ENCODE measurements at places on chromosomes 11 and 22.

- DNase-seq = no peak
Measured at GRCh38 chr22:19590696-19591095, 66.5 kb upstream of the CLDN5 start.

GRCh38 chr11:45145379-45146071 is 914 bp upstream of the PRDM11 start:
- DNase-seq = no peak

- DNase-seq = no peak
Measured at GRCh38 chr11:45930031-45930794, 7.8 kb downstream of the LARGE2 start.

- no peak for DNase-seq
Measured at GRCh38 chr11:134585666-134586610, 173.9 kb upstream of the B3GAT1 start.

DNA sequence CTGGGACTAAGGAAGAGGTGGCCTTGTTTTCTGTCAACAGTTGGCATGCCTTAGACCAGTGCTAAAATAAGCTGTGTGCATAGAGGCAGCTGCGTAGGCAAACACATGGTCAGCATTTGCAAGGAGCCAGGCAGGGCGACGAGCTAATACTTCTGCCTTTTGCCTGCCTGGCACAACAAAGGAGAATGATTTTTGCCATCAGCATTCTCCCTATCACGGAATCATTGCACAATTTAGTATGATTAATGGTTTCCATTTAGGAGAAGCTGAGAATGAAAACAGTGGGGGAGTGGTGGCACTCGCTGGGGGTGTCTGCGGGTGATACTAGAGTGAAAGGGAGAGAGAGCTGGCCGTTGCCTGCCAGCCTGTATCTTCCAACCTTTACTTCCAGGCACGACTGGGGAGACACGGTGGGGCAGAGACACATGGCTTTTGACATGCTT is 336.0 kb downstream of the CADM1 start:
- DNase-seq = no peak

DNA sequence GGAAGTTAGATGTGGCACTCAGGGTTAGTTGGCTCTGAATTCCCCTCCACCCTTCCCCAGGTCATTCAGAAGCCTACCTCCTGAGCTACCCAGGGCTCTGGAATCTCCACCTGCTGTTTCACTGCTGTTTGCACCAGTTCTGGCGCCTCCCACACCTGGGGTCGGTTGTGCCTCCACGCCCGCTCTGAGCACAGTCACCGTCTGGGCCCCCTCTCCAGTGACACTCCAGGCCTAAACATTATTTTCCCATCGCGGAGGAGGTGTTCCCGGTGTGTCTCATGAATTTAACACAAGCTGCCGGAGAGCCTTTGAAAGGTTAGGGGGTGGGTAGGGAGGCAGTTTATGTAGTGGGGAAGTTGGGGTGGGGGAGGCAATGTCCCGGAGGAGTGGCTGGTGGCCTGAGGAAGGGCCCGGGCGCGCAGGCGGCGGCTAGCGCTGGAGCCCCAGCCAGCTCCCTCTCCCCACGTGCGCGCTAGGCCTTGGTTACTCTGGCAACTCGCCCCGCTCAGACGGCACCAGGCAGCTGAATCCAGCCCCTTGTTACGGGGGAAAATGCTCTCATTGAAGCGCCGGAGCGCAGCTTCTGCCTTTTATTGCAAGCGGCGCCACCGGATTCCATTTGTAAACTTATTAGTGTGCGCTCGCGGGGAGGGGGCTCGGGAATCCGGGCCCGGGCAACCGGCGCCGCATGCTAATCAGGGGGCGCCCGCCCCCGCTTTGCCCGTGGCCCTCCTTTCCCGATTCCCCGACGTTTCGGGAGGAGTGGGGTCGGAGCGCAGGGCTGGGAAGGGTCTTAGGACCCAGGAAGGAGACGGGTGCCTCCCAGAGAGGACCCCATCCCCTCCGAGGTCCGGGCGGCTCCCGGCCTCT is 52.4 kb downstream of the GRIK4 start:
- no peak for DNase-seq

DNA sequence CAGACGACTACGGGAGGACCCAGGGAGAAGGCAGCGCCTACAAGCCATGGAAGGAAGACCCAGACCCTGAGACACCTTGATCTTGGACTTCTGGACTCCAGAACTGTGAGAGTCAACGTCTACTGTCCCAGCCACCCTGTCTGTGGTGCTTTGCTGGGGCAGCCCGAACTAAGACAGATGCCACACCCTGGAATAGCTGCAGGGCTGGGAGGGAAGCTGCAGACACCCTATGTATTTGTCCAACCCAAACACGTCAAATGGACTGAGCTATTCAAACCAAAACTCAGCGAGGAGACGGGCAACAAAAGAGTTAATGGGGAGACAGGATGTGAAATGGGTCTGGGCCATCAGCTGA is 169.3 kb downstream of the CTTN start:
- DNase-seq = no peak

- DNase-seq = no peak
Measured at GRCh38 chr22:27170491-27170890, 513.1 kb downstream of the MIAT start.

DNA sequence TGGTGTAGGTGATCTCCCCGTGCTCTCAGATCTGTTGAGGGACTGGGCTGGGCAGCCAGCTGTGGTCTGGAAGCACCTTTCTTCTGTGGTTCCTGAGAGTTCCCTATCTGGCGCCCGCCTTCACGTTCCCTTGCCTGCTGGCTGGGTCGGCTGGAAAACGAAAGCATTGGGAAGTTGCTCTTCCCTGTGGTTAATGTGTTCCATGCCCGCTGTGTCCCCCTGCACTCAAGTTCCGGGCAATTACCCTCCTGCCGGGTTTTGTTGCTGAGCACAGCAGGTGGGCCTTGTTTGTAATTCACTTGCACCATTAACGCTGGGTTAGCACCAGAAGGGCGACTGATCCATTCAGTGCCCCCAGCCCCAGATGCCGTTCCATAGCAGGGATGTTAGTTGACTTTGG is 134.1 kb downstream of the GRIK4 start:
- DNase-seq = no peak

GRCh38 chr11:58465690-58466089 is 23.7 kb upstream of the OR5B12 start:
- DNase-seq = no peak

GRCh38 chr11:16791191-16791961 is 52.9 kb downstream of the C11orf58 start:
- no peak for DNase-seq

DNA sequence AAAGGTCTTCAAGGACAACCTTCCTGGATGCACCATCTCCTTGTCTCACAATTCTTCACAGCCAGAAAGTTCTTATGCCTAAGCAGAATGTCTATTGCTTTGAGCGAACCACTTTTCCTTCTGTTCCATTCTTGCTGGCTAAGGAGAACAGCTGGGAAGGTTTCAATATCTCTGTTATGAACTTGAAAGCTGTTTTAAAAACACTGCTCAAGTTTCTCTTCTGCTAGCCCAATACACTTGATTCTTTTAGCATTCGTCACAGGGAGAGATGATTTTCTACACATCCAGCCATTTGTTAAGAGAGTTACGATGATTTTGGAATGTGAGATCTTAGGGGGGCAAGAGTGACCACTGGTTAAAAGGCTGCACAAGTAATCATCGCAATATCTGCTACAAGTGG is 249.3 kb downstream of the KIRREL3 start:
- DNase-seq = no peak

DNA sequence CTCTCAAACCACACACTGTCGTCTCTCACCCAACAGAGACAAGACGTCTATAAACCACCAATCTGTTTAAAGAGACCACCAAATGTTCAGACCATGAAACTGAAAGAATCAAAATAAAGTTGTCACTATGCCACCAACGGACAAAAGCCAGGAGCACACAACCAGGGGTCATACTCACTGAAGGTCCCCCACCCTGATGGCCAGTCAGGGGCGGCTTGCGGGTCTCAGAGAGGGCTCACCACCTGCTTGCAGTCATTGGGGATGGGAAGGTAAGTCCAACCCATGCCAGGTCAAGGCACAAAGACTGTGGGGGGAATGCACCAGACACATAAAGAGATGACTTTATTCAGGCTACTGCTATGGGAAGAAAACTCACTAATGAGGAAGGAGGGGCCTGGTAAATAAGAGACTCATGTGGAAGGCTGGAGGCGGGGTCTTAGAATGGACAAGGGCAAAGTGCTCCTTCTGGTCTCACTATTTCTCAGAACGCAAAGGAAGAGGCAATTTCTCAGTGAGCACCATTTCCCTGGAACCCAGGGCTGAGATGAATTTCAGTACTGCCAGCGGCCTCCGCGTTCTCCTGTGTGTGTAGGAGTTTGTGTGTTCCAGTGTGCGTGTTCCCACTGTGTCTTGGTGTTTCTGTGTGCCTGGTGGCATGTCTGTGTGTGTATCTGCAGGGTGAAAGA is 17.3 kb downstream of the SCARF2 start:
- no peak for DNase-seq

- DNase-seq = no peak
Measured at GRCh38 chr22:24992946-24993345, 40.4 kb downstream of the KIAA1671 start.

DNA sequence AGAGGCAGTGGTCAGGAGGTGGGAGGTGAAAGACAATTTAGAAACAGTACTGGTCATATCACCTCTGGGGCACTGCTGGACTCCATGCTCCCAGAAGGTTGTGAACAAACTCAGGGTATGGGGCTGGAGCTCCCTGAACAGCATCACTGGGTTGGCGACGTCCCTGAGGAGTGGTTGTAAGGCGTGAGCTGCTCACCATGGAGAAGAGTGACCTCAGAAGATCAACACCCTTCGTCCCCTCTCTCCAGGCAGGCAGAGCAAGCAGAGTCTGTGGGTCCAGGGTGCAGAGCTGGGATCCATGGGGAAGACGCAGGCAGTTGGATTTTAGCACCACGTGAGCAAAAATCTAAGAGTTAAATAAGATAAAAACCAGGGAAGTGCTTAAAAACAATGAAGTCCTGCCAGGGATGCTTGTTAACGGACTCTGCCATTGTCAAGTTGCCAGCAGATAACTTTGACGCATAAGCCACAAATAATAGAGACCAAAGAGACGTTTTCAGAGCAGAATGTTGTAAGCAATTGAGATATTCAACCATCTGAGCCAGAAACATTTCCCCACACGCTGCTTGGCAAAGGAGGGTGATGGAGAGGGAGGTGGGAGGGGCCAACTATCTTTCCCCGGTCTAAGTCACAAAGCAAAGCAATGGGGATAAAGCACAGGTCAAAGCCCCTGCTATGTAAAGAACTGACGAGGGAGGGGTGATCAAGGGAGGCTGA is 13.6 kb downstream of the PNPLA5 start:
- no peak for DNase-seq

GRCh38 chr11:17648528-17648927 is 70.8 kb upstream of the MYOD1 start:
- DNase-seq = no peak

GRCh38 chr11:3046190-3046589 is 11.0 kb downstream of the CARS1 start:
- no peak for DNase-seq

DNA sequence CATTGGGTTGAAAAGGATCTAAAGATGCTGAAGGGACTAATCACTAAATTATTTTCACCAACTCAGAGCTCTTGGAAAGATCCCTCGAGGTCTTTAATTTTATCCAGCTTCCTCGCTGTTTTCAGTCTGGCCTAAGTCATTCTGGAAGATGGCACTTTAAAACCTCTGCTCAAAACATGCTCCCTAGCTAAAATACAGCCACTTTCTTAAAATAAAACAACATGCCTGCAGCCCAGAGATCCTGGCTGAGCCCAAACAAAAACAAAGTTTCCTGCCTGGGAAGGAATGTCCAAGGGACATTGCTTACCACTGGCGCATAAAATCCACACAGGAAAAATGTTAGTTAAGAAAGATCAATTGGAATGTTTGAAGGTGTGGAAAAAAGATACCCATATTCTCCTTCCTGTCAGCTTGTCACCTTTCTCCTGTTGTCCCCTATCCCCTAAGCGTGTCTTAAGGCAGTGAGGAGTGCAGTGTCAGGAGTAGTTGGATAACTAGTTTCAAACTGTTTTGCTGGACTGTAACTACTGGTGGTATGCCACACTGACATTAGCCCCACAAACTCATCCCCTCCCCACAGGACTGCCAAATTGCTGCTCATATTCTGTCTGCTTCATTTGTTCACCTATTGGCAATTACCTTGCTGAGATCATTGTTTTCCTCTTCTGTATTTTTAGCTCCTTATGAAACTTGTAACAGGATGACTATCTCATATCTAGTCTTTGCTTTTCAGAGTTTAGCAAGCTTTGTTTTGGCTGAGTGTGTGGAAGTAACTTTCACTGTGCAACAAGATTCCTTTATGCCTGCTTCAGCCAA is 108.3 kb upstream of the SESN3 start:
- DNase-seq = no peak

GRCh38 chr22:23481369-23481768 is 98.7 kb downstream of the IGLL1 start:
- DNase-seq = no peak

DNA sequence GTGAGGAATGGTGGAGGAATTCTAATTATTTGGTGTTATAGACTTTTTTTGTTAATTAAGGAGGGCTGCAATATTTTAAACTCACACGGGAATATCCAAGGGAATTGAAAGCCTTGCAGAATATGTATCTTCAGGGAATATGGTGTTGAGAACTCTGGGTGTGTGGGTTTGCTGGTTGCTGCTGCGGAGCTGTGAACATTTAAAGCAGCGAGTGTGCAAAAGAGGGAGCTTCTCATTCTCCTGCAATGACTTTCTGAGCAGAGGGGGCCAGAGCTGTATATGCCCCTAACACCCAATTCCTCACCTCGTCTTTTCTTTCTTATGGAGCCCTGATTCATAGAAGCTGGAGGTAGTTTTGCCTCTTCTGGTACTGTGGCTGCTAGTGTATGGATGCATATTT is 217.7 kb downstream of the HIPK3 start:
- no peak for DNase-seq

GRCh38 chr11:34633640-34633989 is 12.7 kb downstream of the EHF start:
- no peak for DNase-seq

- no peak for DNase-seq
Measured at GRCh38 chr22:38131399-38131798, 20.9 kb upstream of the BAIAP2L2 start.

- DNase-seq = no peak
Measured at GRCh38 chr11:43298397-43298796, 13.4 kb upstream of the API5 start.

- DNase-seq = no peak
Measured at GRCh38 chr11:127274328-127274676, 273.7 kb upstream of the KIRREL3 start.

- no peak for DNase-seq
Measured at GRCh38 chr11:47765086-47765485, 2.1 kb downstream of the FNBP4 start.

- DNase-seq = no peak
Measured at GRCh38 chr11:64181506-64182411, 4.2 kb upstream of the STIP1 start.

GRCh38 chr22:42344361-42344905 is 74.0 kb upstream of the TCF20 start:
- DNase-seq = no peak
